Inflammatory macrophage treated with lipopolysaccharide for 1 hour (primary cell): ENCODE measurements at places on chromosomes 16 and 17.
A peak's percentile ranks its signal among the peaks of the same experiment; 100 is the strongest.

DNA sequence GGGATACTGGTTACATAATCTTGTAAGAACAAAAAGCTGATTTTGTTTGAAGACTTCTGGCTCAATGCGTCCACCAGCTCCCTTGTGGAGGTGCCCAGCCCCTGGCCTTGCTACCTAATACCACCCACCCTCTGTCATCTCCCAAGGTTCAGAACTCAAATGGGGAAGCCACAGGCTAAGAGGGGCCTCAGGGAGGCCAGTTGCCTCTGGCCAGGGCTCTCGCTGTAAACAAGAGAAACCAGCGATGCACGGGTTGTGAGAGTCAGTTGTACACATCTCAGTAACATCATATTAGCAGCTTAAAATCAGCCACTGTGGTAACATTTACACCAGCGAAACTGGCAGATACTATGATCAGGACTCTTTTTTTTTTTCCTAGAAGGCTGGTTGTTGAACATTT is 6.0 kb downstream of the TEKT5 start:
- no peak for DNase-seq

DNA sequence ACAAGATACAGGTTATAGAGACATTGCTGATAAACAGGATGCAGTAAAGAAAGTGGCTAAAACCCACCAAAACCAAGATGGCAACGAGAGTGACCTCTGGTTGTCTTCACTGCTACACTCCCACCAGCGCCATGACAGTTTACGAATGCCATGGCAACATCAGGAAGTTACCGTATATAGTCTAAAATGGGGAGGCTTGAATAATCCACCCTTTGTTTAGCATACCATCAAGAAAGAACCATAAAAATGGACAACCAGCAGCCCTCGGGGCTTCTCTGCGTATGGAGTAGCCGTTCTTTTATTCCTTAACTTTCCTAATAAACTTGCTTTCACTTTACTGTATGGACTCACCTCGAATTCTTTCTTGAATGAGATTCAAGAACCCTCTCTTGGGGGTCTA is 21.7 kb upstream of the CDH13 start:
- no peak for DNase-seq

DNA sequence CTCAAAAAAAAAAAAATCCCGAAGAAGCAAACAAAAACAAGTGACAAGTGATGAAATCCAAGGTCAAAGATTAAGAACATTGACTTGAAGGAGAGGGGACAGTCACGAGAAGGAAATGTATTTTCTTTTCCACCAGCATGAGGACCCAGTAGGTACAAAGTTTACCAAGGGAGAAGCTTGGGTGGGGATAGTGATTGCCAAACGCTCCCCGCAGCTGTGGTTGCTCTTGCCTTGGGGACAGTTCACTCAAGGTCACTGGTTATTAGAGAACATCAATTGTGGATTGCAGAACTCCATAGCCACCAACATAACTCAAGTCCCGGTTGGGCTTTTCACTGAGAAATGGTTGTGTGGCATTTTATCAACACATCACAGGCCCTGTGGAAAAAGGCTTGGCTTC is 27.0 kb downstream of the RSL1D1 start:
- DNase-seq: peak; percentile 94

DNA sequence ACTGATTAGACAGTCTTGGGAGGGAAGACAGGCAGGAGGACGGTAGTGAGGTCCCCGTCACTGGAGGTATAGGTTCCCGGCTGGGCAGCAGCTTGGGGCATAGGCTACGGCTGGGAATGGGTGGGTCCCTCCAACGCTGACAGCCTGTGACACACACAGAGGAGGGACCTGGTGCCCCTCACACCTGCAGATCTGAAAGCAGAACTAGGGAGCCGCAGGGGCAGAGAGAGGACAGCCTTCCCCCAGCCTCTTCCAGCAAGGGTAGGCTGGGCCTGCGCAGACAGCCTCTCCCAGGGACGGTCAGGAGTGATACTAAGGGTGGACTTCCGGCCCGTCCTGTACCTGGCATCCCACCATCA is 2.0 kb downstream of the P2RX1 start:
- DNase-seq: no peak

- peak; percentile 53 for DNase-seq
Observed at GRCh38 chr17:9402590-9403199, 172.9 kb downstream of the STX8 start.

- no peak for DNase-seq
Observed at GRCh38 chr17:51456942-51457341, 196.6 kb downstream of the UTP18 start.

GRCh38 chr17:40912486-40913210 is 24.8 kb downstream of the KRT23 start:
- peak; percentile 63 for DNase-seq

DNA sequence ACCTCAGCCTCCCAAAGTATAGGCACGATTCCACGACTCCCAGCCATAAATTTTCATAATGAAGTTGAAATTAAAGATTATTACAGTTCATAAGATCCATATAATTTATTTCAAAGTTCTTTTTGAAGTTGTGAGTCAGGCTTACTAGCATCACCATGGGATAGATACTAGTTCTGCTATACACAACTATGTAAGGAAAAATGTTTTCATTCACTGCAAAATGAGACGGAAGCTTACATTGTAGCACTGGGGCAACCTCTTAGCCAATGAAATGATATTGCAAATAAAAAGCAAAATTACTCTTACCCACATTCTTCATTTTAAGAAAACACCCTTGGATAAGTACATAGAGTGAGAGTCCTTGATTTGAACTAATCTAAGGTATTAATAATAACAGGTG is 18.8 kb upstream of the MARCHF10 start:
- no peak for DNase-seq
